ENCODE measurements at places on chromosomes 5 and 9. TPM values are rescaled to one million over a fixed set of nuclear protein-coding genes. Genes with fewer than 3 reads are reported as not detected.

The IFNA8 gene
- not detected for total RNA-seq

The CREB3 gene
- 79.1 TPM for total RNA-seq

The CA9 gene
- 2.0 TPM for total RNA-seq

The LPCAT1 gene
- total RNA-seq, result 73.4 TPM

The PHPT1 gene
- total RNA-seq, result 206 TPM

The PTPRD gene
- total RNA-seq, result 6.9 TPM

The PPP3R2 gene
- total RNA-seq, result not detected

The CARD9 gene
- 2.2 TPM for total RNA-seq

The ORM1 gene
- not detected for total RNA-seq

The SUSD1 gene
- 22.6 TPM for total RNA-seq

The LCN10 gene
- total RNA-seq, result not detected

The C9 gene
- total RNA-seq, result 0.18 TPM

The TEK gene
- 19.2 TPM for total RNA-seq

The COL27A1 gene
- 7.1 TPM for total RNA-seq

The AGXT2 gene
- not detected for total RNA-seq

The COMMD10 gene
- total RNA-seq, result 24.9 TPM

The TOMM5 gene
- total RNA-seq, result 136 TPM

The PTTG1 gene
- 62.2 TPM for total RNA-seq

The SLCO4C1 gene
- not detected for total RNA-seq

Measured in smooth muscle cell of bladder (primary cell).